ENCODE measurements at places on chromosomes 6 and 20.
A peak's percentile ranks its signal among the peaks of the same experiment; 100 is the strongest.

GRCh38 chr6:10555625-10556309 lies 34.6 kb downstream of the GCNT2 start:
- DNase-seq: no peak

- peak; percentile 28 for DNase-seq
Measured at GRCh38 chr20:36929290-36929689, 22.2 kb downstream of the SAMHD1 start.

GRCh38 chr6:55557146-55557545 lies 21.8 kb downstream of the HMGCLL1 start:
- DNase-seq: no peak

DNA sequence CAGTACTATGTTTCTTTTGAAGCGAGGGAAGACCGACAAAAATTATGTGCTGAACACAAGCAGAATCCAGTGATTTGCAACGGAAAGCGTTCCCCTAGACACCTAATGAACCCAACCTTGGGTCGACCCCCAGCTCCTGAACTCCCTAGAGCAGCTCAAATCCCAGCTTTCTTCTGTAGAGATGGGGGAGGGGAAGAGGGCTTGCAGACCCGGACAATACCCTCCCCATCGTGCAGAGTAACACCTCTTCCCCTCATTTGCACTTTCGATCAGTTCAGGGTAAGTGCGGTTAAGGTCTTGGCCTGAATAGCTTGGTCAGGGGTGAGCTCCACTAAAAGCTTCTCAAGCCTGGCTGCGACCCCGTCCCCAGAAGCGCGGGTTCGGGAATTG lies 404 bp downstream of the CEP162 start:
- DNase-seq: no peak

DNA sequence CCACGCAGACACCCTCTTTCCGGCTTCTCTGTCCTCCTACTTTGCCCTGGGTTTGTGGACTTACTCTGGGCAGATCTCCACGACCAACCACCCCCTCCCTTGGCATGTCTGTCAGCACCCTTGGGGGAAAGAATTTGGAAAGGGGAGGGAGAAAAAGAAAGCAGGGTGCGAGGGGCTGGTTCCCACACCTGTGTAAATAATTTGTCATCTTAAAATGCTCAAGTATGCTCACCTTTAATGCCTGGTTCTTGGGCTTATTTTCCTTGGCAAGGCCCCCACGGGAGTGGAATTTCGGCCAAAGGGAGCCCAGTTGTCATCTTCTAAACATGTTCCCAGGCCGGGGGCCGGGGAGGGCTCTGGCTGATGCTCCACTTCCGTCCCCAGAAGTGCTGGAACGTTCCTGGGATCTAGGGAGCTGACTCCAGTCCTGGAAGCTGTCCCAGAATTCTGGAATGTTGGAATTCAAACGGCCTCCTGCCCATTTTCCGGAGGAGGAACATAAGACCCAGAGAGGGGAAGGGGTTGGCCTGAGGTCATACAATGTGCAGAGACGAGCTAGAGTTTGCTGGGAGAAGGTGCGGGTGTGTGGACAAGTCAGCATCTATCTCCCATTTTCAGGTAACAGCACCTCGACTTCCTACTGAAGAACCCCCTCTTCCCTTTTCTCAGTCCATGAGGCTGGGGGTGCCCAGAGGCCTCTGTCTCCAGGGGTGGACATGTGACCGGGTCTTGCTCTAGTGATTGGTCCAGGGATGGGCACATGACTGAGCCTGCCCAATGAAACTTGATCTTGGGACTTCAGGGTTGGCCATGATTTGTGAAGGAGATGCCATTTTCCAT lies 122.3 kb downstream of the CEBPB start:
- no peak for DNase-seq

GRCh38 chr6:4794140-4794707 lies 18.0 kb downstream of the CDYL start:
- DNase-seq: no peak

Measured in inflammatory macrophage treated with lipopolysaccharide for 1 hour (primary cell).